ENCODE measurements at places on chromosomes 4 and X.

DNA sequence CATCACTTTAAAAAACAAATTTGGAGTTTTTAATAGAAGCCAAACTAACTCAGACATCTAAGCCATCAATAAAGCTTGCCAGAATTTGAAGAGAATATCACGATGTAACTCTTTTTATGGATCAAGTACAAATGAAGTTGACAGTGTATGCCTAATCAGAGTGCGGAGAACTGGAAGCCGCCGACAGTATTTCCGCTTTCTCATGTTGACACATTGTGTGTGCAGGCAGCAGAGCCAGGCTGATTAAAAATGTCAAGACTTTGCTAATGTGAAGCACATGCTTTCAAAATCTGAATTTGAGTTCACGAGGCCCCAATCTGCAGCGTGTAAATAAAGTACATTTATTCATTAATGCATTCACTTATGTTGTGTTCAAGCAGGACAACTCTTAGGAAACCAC is 161.2 kb downstream of the TENM3 start:
- DNase-seq, result no peak

DNA sequence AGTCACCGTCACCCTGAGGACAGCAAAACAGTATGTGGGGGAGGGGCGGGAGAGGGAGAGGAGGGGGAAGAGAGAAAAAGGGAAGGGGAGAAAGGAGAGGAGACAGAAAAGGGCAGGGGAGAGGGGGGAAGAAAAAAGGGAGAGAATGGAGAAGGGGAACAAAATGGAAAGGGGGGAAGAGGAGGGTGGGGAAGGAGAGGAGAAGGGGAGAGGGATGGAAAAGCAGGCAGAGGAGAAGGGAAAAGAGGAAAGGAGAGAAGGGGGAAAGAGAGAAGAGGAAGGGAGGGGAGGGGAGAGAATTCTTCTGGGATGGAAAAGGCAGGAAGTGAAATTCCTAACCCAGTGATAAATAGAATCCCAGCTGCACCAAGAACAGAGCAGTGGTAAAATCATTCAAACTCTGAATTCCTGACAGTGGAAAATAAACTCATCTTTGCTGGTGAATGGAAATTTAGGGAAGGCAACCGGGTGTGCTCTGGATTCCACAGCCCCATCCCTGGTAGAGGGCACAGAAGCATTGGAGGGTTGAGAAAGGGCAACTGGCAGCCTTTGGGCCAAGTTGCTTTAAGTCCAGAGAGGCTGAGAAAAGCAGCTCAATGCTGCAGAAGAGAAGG is 244.2 kb downstream of the BCOR start:
- no peak for DNase-seq

- no peak for DNase-seq
These were observed 35.7 kb upstream of the CDS1 start for GRCh38 chr4:84547211-84547610.

GRCh38 chrX:13750204-13750603 is 15.7 kb downstream of the OFD1 start:
- DNase-seq, result no peak

DNA sequence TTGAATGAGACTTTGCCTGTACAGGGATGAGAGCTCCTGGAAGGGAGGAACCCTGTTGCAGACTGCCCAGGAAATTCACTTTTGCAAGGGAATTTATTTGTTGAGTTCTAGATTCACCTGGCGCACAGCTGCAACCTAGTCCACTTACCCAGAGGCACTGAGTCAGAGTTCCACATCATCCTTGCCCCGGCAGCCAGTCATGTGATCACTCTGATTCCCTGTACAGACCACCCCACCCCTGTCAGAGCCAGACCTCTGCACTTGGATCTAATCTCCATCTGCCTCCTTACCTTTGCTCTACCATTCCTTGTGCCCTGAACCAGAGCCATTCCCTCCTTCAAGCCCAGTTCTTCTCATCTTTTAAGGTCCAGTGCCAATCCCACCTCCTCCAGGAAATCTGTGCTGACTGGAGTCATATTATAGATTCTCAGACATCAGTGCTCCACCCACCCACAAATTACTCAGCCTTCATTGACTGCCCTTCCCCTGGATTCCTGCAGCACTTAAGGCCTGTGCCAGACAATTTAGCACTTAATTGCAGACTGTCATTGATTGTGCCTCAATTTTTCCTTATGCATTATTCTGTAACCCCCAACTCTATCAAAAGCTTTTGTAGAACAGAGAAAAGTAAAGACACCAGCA is 84.1 kb upstream of the MAGEA4 start:
- no peak for DNase-seq

GRCh38 chrX:110276778-110277177 is 41.1 kb downstream of the AMMECR1 start:
- no peak for DNase-seq

- DNase-seq, result no peak
These were observed 7.8 kb downstream of the CXXC4 start for GRCh38 chr4:104486716-104487504.

DNA sequence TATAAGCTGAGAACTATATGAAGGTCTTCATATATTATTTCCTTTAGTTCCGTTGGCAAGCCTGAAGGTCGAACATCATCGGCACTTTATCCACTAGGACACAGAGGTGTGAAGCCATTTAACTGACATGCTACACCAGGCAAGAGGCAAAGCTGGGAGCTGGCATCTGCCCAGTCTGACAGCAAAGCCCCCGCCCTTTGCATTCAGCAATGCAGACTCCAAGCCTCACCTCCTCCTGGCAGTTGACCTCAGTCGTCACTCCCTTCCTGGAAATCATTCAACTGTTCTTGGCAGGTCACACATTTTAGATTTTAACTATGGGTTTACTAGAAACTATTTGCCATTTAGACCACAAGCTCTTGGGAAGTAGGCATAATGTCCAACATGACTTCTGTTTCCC is 135.8 kb upstream of the FRG1 start:
- DNase-seq, result no peak

GRCh38 chrX:40867352-40867751 is 132.0 kb upstream of the MED14 start:
- DNase-seq, result no peak

DNA sequence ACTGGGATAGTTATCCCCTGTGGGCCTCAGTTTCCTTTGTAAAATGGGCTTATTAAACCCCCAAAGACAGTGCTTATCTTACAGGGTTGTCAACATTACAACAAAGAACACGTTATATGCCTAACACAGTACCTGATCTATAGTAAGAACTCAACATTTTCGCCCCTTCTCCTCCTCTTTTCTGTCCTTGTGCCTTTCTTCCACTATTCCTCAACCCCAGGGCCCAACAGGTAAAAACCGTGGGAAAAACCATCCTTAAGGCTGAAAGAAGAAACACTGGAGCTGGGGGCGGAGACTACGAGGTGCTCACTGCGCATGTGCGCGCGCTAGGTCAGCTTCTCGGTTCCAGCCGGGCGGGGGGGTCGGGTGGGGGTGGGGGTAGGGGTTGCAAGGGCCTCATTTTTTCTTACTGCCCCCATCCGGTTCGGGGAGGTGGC is 426 bp upstream of the XIAP start:
- DNase-seq, result no peak
